ENCODE measurements at places on chromosomes 2 and 18.

GRCh38 chr2:38690499-38691420 lies 24.8 kb downstream of the GALM start:
- no peak for DNase-seq

- DNase-seq: no peak
Observed at GRCh38 chr2:67792681-67793091, 270.1 kb downstream of the C1D start.

- no peak for DNase-seq
Observed at GRCh38 chr2:71619230-71619741, 165.9 kb downstream of the DYSF start.

DNA sequence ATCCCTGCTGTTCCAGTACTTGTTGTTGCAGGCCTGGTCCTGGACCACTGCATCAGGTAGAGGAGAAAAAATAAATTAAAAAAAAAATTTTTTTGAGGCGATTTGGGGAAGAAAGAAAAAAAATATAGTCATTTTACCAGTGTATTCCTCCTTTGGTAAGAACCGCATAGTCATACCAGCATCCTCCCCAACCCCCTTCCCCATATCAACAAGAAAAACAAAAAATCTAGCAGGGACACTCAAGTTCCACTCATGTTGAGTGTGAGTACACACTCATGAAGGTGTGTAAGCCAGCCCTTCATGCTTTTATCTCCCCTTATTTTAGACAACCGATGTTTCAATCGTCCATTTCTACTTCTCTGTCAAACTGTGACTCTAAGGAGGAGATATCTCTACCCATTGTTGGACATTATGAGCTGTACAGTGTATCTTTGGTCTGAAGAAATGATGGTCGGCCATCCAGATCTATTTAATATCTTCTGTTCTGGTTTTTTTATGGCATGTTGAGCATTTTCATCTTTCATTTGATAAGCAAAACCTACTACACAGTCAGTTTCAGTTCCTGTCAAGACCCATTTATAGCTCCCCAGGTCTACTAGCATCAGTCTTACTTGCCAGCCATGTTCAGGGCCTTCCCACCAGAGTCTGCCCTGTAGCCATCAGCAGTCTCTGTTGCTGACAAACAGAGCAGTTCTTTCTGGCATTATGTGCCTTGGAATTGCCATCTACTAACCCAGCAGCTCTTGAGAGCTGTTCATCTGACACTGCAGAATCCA lies 20.0 kb downstream of the ELP2 start:
- DNase-seq: no peak

DNA sequence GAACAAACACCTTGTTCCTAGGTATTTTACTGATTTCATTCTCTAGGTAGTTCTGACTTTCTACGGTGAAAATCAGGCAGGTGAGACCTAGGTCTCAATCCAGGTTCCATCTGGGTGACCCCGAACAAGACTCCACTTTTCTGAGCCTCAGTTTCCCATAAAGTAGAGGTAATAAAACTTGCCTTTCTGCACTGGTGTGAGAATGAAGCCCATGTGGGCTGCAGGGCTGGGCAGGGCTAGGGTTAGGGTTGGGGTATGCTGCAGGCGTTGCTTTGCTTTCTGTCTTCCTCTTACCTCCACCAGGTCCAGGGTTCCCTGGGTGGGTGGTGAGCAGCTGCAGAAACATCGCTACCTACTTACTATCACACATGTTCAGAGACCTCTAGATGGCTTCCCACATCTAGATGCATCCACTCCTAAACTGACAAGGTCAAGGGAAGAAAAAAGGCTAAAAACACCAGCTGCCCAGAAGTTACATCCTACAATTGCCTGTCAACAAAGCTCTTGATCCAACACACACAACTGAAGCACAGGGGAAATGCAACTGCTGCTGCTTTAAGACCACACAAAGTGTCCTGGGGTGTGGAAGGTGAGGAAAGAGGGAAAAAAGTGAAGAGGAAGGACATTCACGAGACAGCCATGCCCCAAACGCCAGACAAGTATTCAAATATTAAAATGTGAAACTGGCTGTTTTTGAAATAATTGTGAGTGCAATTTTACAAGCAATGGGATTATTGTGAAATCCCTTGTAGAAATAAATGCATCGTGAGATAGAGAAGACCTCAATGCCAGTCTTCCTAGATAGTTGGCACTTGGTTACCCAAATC lies 23.5 kb downstream of the MBP start:
- no peak for DNase-seq

DNA sequence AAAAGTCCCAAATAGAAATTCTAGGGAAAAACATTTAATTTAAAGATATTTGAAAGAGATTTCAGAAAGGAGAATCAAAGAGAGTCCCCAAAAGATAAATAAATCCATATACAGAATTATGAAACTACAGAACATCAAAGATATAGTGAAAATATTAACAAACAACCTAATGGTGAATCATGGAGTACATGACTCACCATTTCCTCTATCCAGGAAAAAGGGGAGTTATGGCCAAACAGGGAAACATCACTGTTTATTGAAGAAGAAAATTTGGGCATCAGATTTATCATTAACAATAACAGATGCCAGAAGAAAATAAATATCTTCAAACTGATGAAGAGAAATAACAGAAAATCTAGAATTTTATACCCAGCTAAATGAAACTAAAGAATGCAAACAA lies 448.3 kb downstream of the CDH2 start:
- DNase-seq: no peak

DNA sequence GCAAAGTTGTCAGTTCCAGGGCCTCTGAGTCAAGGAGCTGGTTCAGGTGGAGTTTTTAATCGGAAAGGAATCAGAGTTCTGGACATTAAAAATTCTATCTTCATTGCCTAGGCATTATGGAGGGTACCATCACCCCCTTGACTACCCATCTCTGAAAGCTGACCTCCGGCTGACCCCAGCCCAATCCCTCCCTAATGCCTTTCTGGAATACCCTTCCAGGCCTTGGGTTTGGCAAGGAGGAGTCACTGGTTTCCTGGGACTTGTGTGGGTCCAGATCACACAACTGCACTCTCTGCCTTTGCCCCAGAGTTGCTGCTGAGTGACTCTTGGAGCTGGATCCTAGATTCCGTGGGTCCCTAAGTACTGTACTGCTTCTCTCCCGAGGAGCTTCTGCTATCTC lies 1.0 kb upstream of the OSR1 start:
- DNase-seq: no peak

- DNase-seq: peak; percentile 16
Observed at GRCh38 chr18:53698907-53699306, 525.6 kb downstream of the MBD2 start.

DNA sequence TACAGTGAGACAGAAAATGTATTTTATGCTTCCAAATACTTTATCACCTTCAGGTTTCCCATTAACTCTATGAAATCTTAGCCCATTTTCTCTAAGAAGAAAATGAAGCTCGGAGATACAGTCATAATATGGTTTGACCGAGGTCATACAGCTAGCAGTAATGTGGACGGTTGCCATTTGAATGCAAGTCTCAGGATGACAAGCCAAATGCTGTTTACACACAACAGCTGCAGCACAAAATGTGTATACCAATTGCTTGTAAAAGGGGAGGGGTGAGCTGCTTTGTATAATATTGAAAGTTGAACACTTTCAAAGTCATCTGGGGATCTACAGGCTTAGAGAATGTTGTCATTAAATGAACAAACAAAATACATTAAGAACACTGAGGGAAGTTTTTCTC lies 93.8 kb upstream of the FSIP2 start:
- DNase-seq: no peak

DNA sequence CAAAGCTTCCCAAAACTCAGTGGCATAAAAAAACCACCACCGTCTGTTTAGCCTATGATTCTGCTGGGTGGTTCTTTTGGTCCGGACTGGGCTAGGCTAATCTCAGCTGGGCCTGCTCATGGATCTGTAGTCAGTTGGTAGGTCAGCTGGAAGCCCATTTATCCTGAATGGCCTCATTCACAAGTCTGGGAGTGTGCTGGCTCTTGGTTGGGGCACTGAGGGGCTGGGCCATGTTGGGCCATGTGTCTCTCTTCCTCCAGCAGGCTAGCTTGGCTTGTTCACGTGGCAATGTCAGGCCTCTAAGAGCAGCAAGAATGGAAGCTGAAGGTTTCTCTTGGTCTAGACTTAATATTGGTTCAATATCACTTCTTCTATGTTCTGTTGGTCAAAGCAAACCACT lies 95.7 kb upstream of the HS6ST1 start:
- peak; percentile 68 for DNase-seq

DNA sequence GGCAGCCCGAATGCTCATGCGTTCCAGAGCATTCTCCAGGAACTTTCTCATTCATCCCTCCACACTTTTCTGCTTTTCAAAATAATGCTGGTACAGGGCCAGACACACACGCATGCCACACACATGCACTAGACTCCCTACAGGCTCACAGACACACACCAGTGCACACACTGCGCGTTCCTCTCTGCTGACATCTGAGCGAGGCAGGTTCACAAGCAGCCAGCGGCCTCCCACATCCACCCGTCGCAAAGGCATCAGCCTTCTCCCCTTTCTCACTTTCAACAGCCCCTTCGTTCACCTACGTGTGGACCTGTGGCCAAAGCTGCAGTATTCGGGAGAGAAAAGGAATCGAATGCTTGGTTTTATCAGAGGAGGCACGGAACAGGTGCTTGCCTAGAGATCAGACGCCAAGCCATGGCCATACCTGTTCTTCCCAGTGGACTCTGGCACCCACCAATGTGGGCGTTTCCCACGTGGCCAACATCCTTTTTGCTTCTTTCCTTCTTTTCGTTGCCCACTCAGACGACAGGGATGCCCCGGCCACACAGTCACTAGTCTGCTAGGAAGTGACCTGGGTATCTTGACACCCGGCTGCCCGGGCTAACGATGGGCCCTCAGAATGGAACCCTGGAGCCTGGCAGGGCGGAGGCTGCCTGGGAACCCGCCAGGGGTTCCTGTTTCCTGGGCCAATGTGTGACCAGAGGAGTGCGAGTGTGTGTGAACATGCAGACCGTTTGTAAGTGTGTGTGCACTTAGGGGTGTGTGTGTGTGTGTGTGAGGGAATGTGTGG lies 85.8 kb upstream of the ID2 start:
- DNase-seq: no peak

- no peak for DNase-seq
Observed at GRCh38 chr2:30444273-30444672, 2.8 kb upstream of the LCLAT1 start.

GRCh38 chr2:144132357-144132756 lies 387.6 kb downstream of the ZEB2 start:
- DNase-seq: no peak

- DNase-seq: peak; percentile 76
Observed at GRCh38 chr2:149330127-149331022, at the start of gene LYPD6. Gene LYPD6, plus strand, starts transcription at chr2:149330587. Its CDS starts 107,122 bp downstream, at chr2:149437709.

DNA sequence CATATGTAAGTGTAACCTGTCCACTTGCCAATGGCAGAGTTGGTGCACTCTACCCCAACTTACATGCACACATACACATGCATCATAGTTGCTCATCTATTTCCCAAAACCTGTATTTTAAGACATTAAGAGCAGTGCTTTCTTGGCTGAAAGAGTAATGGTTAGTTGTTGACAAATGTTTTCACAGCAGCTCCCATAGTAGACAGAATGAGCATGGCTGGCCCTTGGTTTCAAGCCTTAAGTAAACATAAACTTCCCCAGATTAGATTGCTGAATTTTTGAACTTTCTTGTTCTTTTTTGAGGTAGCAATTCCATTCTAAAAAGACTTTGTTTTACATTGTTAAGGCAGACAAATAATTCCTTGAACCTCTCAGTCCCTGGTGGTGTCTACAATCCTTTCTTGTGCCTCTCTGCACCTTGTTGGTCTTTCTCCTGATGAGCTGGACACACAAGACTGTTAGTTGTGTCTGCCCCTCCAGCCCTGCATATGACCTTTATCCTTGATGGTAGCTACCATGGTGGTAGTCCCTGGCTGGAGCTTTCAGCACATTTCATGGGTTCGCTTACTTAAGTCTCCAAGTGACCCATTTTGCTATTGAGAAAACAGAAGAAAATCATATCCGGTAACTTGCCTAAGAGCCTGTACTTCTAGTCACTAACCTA lies 580.1 kb upstream of the ID2 start:
- no peak for DNase-seq

DNA sequence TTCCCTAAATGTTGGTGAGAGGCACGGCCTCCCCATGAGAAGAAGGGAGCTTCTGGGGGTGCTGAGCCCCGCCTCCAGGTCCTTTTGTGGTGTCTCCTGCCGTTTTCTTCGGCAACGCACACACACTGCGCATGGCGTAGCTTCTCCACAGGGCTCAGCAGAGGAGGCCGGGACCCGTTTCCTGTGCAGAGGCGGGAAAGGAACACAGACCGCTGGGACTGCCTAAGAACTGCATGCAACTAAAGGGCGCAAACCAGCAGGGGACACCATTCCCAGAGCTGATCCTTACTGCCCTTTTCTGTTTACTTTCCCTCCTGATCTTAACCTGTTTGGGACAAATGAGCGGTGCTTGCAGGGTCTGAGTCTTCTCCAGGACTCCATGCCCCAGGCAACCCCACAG lies 90.3 kb upstream of the CAPN13 start:
- DNase-seq: no peak

- peak; percentile 90 for DNase-seq
Observed at GRCh38 chr18:80147418-80148325, 38.6 kb downstream of the ADNP2 start.

DNA sequence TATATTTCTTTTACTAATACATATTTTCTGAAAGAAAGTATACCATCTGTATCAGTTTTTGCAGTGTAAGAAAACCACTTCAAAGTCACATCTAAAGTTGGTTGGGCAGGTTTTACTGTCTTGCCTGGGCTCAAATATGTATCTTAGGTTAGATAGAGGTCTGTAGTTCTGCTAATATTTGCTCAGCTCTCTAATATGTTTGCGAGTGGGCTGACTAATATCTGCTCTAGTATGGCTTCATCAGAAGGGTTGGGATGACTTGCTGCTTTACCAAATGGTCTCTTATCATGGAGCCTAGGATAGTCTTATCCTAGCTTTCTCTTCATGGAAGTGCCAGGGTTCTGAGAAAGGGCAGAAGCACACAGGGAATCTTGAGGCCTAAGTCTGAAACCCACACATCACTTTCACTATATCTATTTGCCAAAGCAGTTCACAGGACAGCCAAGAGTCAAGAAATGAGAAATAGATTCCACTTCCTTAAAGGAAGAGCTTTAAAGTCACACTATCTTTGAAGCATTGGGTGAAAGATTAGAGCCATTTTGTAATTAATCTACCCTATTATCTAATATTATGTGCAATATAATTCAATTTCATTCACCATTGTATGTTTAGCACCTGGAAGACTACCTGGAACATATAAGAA lies 610.0 kb downstream of the KCNJ3 start:
- DNase-seq: no peak

- DNase-seq: peak; percentile 23
Observed at GRCh38 chr18:47100212-47100831, 50.0 kb downstream of the HDHD2 start.

DNA sequence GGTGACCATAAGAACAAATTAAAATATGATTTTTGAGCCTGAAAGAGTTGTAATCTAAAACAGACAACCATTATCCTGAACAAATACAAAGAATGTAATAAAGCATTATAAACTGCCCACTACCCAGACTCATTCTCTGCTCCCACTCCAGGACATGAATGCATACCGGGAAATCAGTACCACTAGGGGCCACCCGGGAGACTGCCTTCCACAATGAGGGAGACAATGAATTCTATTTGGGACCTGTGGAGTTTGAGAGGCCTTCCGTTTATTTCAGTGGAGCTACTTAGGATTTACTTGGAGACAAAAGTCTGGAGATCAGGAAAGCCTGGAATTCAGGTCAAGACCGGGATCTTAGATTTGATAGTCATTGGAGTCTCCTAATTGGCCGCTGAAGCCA lies 50.0 kb downstream of the NAB1 start:
- no peak for DNase-seq

GRCh38 chr2:33497221-33497650 lies 20.8 kb downstream of the RASGRP3 start:
- DNase-seq: no peak

Data from SK-N-DZ (cell line).